ENCODE measurements at places on chromosomes 6 and 20.

DNA sequence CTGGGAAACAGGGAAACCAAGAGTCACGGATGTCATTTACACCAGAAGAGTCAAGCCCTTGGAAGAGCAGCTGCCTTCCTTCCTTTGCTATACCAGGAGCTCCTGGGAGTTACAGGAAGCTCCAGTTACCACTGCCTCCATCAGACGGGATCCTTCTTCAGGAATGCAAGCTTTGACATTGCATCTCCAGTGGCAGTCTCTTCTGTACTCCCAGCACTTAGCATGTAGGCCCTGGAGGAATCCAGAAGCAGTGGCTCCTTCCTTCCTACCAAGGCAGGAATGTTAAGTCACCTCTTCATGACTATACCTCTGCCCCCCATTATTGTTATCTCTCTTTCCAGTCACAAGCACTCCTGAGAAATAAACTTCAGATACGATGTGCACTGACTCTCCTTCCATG lies 836.0 kb downstream of the MAFB start:
- DNase-seq: no peak

DNA sequence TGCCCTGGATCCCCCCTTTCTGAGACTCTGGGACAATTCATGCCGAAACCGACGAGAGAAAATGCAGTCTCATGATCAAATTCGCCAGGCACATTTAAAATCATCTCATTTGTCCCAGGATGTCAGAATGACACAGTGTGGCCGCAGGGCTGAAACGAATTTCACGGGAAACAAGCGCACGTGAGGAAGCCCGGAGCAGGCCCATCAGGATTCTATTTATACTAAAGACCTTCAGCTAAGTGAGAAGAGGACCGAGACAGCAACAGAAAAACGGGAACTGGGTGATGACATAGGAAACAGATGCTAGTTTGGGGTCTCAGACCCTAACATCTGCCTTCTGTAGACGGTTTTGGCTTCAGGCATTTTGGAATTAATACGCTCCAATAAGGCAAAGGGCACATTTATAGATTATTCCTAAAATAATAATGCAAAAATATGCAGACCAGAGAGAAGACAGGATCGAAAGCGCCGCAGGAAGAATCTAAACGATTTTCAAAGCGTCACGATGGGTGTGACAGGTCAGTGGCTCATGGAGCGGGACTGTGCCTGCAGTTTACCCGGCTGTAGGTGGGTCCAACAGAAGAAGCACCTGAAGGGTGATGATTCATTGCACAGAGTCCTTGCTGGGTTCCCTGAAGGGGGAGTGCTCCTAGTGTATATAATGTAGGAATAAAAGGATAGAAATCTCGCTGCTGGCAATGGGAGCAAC lies 80.8 kb upstream of the MPC1 start:
- no peak for DNase-seq

- DNase-seq: peak; percentile 78
These were observed 353 bp downstream of the TRAM2 start for GRCh38 chr6:52576392-52577021.

- DNase-seq: no peak
These were observed 6.5 kb upstream of the RAET1G start for GRCh38 chr6:149929422-149929821.

GRCh38 chr6:68728159-68728979 lies 93.3 kb downstream of the ADGRB3 start:
- DNase-seq: no peak

DNA sequence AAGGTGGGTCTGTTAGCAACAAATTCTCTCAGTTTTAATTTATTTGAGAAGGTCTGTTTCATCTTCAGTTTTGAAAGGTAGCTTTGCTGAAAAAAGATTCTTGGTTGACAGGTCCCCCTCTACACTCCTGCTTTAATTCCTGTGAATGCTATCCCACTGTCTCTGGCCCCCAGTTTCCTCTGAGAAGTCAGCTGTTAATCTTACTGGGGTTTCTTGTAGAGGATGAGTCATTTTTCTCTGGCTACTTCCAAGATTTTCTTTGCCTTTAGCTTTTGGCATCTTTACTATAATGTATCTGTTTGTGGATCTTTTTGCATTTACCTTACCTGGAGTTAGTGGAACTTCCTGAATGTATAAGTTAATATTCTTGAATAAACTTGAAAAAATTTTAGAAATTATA lies 122.7 kb downstream of the MMS22L start:
- no peak for DNase-seq

GRCh38 chr6:34516391-34517324 lies 39.5 kb downstream of the SPDEF start:
- no peak for DNase-seq

GRCh38 chr6:170403451-170403850 lies 96.9 kb downstream of the FAM120B start:
- DNase-seq: no peak

GRCh38 chr20:33724439-33725094 lies 4.5 kb upstream of the PXMP4 start:
- no peak for DNase-seq

GRCh38 chr6:157273756-157274470 lies 49.4 kb downstream of the TMEM242 start:
- DNase-seq: peak; percentile 53

DNA sequence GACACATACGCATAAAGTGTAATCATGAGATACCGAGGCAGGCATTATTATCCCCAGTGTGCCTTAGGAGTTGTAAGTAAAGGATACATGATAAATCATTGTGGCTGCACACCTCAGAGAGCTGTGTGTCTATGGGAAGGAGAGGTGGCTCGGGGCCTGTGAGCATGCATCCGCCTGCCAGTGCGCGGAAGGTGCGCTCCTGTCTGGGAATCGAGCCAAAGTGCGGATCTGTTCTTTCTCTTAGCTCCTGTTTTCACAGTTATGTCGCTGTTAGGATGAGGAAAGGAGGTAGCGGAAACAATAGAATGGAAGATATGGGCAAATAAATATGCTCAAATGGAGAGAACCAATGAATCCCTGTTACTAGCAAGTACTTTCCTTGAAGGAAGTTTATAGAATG lies 98.0 kb downstream of the ANKRD6 start:
- no peak for DNase-seq

All from H54 (cell line).